Hematopoietic multipotent progenitor cell treated with erythropoietin and hydrocortisone succinate and interleukin-3 and kit ligand, for 15 days (in vitro differentiated cells): ENCODE measurements at places on chromosomes 7 and 10.

DNA sequence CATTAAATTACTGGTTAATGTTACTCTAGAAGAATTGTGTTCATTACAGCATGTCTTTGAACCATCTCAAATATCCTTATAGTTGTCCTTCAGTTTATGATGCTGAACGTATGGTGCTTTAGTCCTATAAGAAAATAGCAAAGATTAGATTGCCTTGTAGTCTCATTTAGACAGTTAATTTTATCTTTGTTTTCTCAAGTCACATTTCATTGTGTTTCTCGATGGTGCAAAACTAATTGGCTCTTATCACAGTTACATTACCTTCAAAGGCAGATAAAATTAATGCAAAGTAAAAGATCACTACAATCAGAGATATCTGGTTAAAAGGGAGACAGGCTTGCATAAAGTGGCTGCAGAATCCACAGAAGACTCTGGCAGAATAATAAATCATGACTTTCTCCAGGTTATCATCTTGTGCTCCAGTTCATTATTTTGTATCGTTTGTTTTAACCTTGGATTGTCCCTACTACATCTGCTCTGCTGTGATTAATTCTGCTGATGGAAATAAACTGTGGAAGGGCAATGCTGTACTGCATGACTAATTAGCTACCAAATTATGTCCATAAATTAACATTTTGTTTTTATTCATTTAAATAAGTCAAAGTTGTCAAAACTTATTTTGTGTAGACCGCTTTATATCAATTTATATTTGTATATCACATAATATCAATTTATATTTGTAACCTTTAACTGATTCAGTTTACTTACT lies 24.2 kb downstream of the PRPS1L1 start:
- no peak for DNase-seq

GRCh38 chr7:155653803-155654202 lies 9.3 kb downstream of the RBM33 start:
- DNase-seq, result peak; percentile 19

DNA sequence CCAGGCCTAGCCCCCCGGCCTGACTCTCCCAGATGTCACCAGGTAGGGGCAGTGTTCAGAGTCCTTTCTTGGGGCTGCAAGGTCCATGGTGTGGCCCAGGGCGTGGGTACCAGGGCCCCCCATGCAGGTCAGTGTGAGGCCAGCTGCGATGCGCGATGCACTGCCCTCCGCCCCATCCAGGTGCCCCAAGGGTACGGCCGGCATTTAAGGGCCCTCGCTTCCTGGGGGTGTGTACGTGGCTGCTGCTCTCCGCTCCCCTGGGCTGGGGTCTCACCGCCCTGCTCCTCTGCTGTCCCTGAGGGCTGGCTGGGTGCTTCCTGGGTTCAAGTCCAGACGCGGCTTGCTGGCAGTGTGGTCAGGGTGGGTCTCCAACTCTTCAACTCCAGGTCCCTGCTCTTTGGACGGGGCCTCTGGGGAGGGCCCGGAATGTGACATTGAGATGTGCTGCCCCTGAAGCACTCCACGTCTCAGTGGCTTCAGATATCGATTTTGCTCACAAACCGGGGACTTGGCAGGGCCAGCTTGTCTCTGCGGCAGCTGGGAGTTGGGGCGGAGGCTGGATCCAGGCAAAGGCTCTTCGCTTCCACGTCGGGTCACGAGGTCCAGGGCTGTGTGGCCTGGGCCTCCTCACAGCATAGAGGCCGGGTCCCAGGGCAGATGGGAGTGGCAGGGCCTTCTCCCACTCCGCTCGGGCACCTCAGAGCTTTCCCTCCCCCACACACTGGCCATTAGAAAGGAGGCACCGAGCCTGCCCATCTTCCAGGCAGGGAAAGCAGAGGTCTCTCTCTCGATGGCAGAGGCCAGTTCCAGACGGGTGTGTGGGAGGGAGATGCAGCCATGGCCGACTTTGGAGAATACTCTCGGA lies 93.2 kb downstream of the UNCX start:
- DNase-seq, result no peak

DNA sequence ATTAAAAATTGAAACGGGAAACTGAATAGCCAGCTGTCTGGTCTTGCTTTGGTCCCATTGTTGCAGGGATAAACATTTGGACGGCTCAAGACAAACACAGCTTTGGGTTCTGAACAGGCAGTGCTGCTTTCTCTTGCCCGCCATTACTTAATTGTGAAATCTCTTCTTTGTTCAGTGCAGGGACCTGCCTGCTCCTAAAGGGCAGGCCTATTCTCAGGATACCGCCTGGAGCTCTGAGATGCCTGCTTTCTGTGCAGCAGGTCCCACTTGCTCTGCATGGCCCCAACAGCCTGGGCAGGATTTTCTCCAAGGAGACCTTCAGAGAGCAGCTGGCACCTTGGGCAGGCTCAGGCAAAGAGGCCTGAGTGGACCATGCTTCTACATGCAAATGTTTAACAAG lies 237.6 kb downstream of the KCNMA1 start:
- no peak for DNase-seq

- peak; percentile 61 for DNase-seq
Observed at GRCh38 chr10:129033790-129034272, 433.2 kb upstream of the MGMT start.

DNA sequence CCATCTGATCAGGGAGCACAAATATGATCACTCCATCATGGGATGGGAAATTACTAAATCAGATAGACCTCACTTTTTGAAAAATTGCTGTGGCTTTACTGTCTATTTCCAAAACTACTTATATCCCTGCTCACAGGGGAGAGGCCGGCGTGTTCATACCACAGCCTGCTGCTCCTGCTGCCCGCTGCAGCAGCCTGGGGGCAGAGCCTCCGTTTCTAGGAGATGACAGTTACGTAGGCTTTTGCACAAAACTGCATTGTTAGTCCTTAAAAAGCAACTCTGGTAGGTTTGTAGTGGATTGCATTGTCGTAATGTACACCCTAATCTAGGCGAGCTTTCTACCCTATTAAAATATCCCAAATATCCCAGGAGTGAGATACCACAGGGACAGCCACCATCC lies 203.7 kb downstream of the EBF3 start:
- DNase-seq, result no peak

GRCh38 chr10:91007655-91008054 lies 86.8 kb upstream of the ANKRD1 start:
- DNase-seq, result no peak

DNA sequence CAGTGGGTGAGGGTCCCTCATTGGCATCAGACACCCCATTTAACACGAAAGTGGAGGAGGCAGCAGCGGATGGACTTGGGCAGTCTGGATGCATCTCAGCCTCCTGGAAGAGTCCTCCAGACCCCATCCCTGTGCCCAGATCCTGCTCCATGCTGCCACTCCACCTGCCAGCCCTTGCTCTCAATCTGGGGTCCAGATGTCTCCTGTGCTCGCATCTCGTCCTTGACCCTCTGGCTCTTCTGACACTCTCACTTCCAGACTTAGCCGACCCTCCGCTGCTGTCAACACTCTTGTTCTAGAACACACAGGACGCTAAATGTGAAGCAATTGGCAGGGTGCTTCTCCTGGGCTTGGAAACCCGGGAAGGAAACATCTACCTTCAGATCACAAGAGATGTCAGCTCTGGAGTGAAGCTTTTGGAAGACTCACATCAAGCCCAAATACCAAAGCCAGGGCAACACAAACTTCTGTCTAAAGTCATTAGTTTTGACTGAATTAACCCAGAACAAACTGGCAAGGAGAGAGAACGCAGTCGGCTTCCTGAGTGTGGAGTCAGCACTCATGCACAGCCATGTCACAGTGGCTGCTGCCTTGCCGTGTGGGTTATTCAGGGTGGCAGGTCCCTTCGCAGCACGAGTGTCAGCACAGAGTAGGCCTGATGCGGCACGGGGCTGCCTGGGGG lies 379.1 kb downstream of the TCERG1L start:
- DNase-seq, result no peak

DNA sequence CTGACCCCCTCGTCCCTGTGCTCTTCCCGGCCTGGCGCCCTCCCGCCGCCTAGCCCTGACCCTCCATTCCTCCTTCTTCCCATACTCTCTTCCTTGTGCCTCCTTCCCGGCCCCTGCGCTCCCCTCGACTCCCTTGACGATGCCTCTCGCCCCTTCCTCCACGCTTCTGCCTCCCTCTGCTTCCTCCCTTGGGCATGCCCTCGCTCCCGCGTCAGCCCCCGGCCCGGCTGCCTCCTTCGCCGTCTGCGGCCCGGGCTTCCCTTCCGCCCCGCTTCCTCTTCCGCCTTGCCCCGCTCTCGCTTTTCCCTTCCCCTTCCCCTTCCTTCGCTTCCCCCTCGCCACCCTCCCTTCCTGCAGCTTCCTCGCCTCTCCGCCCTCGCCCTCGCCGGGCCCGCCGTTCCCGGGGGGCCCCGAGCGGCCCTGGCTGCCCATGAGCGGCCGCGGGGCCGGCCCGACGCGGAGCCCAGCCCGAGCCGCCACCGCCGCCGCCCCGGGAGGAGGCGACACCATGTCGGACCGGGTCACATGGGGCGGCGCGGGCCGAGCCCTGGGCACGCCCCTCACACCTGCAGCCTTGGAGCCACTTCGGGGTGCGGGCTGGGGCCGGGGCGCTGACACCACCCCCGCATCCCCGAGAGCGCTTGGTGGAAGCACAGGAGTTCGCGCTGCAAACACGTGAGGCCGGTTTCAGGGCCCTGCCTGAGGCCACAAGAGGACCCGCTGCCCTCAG lies at the start of gene FBXW4:
TSS of gene FBXW4 (minus strand) at position 497 of the 730 bp plus-strand sequence. CDS start at position 432, 65 bp downstream.
- DNase-seq, result peak; percentile 62

GRCh38 chr7:100087055-100087750 lies 1.6 kb upstream of the COPS6 start:
- no peak for DNase-seq

GRCh38 chr10:88071879-88072278 lies 208.5 kb downstream of the PTEN start:
- no peak for DNase-seq

- DNase-seq, result no peak
Observed at GRCh38 chr7:105806592-105807447, 69.6 kb downstream of the ATXN7L1 start.

GRCh38 chr7:138885383-138886147 lies 87.6 kb upstream of the ATP6V0A4 start:
- no peak for DNase-seq

DNA sequence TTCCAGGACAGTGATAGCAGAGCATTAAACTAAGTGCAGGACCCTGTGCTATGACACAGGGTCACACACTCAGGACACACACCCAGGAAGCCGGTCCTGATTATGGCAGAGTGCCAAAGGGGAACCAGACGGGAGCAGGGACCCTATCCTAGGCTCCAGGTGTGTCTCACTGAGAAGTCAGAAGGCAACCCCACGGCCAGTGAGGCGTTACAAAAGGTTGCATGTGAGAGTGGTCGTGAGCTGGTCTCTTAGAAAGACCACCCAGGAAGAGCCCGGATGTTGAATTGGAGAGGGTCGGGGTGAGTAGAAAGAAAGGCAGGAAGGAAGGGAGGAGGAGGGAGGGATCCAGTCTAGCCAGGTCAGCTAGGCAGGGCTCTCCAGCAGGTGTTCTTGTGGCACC lies 31.0 kb downstream of the FRMPD2 start:
- DNase-seq, result no peak

- DNase-seq, result no peak
Observed at GRCh38 chr10:88389456-88389855, 193.7 kb downstream of the RNLS start.

DNA sequence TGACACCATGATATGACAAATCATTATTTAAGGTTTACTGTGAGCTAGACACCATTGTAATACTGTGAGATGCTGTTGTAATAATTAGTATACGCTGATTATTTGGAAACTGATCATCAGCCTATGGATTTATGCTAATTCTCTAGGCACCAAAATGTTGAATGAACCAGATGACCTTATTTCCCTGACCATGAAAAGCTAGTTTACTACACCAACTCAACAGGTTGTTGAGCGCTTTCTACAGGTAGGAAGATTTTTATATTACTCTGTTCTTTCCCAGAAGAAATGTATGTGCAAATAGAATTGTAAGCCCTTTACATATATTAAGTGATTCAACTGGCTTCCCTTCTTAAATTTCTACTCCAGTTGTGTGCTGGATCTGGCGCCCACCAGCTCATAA lies 6.2 kb downstream of the NRP1 start:
- DNase-seq, result no peak

DNA sequence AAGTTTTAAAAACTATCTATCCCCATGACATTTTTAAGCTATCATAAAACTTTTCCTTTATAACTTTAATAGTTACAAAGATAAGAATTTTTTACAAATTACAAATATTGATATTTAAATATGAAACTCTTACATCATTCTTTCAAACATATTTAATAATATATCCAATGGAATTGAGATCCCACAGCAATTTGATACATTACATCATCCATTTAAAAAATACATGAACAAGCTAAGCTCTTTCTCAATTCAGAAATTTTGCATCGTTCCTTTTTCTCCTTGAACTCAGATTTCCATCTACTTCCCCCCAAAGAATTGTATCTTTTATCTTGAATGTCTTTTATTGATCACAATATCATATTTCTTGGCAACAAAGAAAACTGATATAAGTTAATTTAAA lies 118.4 kb upstream of the GLCCI1 start:
- no peak for DNase-seq

DNA sequence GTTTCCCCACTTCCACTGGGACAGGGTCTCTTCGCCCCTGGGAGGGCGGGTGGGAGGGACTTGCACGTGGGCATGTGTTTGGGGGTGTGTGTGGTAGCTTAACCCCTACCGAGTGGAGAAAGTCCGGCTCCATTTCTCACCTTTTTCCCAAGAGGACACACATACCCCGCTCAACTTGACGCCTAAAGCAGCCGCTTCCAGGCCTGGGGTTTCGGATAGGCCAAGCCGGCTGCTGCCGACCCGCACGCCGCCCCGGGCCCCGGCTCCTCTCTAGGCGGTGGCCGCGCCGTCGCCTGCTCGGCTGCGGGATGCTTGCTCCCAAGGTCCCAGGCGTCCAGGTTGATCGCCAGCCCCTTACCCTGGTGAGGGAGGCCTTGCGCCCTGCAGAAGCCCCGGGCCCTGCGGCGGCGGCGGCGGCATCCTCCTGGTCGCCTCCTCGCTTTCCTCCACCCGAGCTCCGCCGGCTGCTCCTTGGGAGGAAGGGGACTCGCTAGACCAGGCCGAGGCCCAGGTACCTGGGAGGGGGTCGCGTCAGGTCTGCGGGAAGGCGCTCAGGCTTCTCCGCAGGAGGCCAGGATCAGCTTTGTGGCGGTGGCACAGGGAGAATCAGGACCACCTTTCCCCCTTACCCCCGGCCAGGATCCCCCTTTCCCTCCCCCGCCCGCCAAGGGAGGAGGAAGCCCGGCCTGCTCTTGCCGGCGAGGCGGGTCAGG lies 3.2 kb upstream of the GATA3 start:
- no peak for DNase-seq

GRCh38 chr7:19235680-19236079 lies 90.5 kb upstream of the FERD3L start:
- DNase-seq, result no peak

- DNase-seq, result no peak
Observed at GRCh38 chr10:117169480-117169879, 27.8 kb upstream of the KCNK18 start.
